ENCODE measurements at places on chromosomes 5 and 9.

- DNase-seq = no peak
Observed at GRCh38 chr9:120758544-120758943, 34.7 kb downstream of the FBXW2 start.

DNA sequence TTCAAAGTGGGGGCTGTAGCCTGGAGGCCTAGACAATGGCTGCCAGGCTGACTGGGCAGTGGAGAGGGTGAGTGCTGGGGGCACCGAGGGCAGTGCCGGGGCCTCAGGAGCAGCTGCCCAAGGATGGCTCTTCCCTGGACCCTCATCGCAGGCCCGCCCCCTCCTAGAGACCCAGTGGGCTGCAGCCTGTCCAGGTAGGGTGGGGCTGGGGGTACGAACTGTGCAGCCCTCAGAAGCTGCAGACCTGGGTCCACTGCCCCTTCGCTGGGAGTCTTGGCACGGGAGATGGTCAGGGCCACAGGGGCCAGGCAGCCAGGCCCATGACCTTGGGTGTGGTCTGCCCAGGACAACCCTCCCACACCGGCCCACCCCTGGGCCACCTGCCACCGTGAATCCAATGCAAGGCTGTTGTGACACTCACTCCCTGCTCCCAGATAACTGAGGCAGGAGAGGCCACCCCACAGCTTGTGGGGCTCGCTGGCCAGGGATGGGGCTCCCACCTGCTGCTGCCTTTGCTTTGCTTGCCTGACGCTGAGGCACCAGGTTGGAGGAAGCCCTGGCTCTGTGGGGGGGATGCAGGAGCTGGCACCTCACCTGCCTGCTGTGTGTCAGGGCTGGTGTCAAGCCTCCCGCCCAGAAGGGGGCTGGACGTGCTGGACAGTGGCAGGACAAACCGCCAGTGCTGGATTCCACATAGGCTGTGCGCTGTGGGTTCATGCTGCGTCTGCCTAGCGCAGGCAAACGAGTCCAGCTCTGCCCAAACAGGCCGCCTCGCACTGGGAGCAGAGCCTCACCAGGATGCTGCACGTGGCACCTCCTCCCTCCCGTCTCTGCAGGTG is 23.1 kb upstream of the SLC9A3 start:
- DNase-seq = no peak

GRCh38 chr9:12274577-12274976 is 418.6 kb upstream of the TYRP1 start:
- no peak for DNase-seq

DNA sequence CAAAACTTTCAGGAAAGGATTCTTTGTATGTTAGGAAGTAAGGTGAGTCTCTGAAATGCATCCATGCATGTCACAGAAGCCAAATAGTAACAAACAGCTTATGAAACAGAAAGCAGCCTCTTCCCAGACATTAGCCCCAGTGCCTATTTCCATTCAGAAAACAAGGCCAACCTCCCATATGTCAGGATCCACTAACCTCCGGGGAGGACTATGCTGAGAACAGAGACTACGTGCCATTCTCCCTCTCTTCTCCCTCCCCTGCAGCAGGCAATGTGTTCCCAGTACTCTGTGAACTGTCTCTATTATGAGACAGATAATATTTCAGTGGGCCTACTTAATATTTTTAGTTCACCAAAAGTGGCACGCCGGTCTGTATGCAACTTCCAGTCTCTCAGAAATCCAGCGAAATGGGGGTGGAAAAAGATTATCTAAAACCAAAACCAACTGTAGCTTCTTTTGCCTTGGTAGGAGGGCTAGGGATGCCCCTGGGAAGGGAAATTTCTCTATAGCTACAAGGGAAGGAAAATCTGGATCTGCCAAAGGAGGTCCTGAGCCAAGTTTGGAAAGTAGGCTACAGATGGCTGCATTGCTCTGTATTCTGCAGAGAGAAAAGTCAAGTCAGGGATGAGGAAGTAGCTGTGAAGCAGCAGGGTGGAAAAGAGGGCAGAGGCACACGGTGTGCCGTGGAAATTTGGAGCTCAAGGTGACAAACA is 42.0 kb downstream of the VLDLR start:
- DNase-seq = no peak

- DNase-seq = no peak
Observed at GRCh38 chr9:93676310-93677047, 100.1 kb downstream of the PHF2 start.

GRCh38 chr5:61167382-61167781 is 5.1 kb upstream of the SMIM15 start:
- DNase-seq = no peak

DNA sequence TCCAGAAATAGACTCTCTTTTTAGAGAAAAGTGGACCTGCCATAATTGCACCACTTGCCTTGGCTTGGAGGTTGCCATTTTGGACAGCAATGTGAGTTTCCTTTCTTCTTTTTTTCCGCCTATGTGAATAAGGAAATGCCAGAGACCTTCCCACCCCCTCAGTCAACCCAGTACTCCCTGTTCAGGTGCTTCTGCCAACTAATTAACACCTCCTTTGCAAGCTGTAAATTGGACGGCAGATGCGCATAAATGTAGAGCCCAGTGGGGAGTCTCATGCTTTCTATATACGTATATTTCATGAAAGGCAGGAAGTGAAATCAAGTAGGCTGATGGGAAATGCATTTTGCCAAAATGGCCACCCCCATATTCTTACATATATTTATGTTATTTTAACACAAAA is 269.8 kb upstream of the RFX3 start:
- no peak for DNase-seq

Data from stimulated activated CD4-positive, alpha-beta T cell treated with anti-CD3 and anti-CD28 coated beads, Interleukin-12 subunit alpha, Interleukin-12 subunit beta, amount 100 ng/mL, for 24 hours (primary cell).